Amniotic stem cell (primary cell): ENCODE measurements at places on chromosomes 13 and 19.

DNA sequence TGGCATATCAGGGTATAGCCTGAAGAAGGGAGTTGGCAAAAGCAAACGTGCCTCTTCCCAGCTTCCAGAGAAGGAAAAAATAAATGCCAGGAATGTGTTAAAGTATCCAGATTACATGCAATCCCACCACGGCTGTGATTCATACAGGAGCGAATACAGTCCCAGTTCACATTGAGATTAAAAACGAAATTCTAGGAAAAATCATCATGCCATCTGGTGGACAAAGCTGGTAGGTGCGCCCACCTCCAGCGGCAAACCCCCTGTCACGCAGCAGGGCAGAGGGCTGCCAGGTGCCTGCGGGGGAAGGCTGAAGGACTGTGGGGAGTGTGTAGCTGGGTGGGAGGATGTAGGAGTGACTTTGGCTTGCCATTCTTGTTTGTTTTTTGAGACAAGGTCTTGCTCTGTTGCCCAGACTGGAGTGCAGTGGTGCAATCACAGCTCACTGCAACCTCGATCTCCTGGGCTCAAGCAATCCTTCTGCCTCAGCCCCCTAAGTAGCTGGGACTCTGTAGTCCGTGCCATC, 6.4 kb upstream of the DMWD start:
- DNase-seq: peak; percentile 70

- no peak for DNase-seq
Observed at GRCh38 chr13:30963791-30964190, 31.3 kb downstream of the TEX26 start.

DNA sequence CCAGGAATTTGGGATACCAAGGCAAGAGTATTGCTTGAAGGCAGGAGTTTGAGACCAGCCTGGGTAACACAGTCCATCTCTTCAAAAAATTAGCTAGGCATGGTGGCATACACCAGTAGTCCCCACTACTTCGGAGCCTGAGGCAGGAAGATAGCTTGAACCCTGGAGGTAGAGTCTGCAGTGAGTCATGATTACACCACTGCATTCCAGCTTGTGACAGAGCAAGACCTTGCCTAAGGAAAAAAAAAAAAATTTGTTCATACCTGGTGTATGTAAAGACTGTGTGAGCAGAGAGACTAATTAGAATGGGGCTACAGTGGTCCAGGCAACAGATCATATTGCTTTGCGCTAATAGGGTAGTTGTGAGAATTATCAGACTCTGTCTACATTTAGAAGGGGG, 778.3 kb upstream of the PCDH20 start:
- no peak for DNase-seq

GRCh38 chr13:31022928-31023530, 90.6 kb downstream of the TEX26 start:
- no peak for DNase-seq

DNA sequence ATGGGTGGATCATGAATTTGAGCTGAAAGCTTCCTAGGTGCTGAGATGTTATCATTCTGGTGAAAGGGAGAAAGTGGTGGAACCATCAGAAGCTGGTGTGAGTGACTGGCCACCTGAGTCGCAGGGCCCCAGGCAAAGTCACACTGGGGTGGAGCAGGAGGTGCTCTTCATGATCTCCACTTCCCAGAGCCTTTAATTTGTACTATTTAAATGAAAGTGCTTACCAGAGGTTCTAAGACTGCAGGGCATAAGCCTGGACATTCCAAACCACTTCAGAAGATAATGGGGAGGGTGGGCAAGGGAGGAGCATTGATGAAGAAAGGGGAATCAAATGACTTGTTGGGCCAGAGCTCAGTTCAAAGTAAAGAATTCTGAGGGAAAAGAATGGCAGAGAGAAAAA, 156.1 kb downstream of the RGCC start:
- no peak for DNase-seq

DNA sequence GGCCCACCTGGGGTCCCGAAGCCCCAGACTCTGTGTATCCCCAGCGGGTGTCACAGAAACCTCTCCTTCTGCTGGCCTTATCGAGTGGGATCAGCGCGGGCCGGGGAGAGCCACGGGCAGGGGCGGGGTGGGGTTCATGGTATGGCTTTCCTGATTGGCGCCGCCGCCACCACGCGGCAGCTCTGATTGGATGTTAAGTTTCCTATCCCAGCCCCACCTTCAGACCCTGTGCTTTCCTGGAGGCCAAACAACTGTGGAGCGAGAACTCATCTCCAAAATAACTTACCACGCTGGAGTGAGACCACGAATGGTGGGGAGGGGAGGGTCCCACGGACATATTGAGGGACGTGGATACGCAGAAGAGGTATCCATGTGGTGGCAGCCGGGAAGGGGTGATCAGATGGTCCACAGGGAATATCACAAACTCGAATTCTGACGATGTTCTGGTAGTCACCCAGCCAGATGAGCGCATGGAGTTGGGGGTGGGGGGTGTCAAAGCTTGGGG, 1.0 kb upstream of the ICAM5 start:
- no peak for DNase-seq

- DNase-seq: no peak
Observed at GRCh38 chr13:21149568-21149967, 26.8 kb downstream of the SKA3 start.

DNA sequence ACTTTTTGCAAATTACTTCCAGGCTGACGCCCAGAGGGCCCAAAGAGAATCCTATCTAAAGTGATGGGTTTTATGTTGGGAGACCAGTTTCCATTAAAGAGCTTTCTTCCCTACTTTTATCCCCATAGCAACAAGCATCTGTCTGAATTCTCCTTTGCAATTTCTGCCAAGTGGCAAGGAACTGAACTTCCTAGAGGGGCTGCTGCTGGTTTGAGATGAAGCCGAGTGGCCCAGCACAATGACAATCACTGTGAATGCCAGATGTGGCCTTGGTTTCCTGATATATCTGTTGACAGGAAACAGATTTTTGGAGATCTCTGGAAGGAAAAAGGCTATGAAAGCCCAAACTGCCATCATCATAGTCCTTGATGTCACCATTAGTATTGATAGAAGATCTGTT, 198.6 kb downstream of the OXGR1 start:
- DNase-seq: no peak

- DNase-seq: no peak
Observed at GRCh38 chr19:42402376-42403116, 12.4 kb upstream of the CNFN start.

GRCh38 chr13:110410936-110411687, 104.0 kb downstream of the COL4A2 start:
- DNase-seq: no peak

DNA sequence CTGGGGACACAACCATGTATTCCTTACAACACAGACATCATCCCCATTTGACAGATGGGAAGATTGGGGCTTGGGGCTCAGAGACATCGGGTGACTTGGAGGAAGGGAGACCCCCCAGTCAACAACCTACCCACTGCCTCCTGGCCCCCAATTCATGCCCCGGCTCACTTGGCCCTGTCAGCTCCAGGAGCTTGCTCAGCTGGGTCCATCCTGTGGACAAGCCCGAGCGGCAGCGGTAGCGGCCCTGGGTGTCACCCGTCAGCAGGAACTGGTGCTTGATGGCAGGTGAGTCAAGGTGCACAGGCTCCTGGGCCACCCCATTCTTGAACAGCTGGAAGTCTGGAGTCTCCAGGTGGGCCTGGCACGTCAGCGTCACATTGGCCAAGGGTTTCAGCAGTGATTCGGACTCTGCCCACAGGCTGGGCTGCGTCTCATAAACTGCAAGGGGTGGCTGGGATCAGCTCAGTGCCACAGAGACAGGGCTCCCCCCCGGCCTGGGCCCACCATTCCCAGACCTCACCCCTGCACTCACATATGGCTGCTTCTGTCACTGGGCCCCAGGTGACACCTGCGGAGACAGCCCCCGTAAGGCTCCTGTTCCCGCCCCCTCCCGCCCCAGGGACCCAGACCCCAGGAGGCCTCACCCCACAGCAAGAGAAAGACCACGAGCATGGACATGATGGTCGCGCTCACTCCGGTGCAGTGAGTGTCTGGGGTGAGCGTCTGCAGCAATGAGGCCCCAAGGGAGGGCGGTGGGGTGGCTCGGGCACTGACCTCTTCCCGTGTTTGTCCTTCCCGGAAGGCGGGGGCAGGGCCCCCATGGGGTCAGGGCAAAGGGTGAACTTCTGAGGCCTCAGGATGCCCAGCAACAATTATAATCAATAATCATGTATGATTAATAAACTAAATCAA, at the start of gene A1BG:
Gene A1BG, minus strand, starts transcription at position 733 of the 912 bp plus-strand sequence. Its CDS starts 55 bp downstream, at position 678.
- no peak for DNase-seq

DNA sequence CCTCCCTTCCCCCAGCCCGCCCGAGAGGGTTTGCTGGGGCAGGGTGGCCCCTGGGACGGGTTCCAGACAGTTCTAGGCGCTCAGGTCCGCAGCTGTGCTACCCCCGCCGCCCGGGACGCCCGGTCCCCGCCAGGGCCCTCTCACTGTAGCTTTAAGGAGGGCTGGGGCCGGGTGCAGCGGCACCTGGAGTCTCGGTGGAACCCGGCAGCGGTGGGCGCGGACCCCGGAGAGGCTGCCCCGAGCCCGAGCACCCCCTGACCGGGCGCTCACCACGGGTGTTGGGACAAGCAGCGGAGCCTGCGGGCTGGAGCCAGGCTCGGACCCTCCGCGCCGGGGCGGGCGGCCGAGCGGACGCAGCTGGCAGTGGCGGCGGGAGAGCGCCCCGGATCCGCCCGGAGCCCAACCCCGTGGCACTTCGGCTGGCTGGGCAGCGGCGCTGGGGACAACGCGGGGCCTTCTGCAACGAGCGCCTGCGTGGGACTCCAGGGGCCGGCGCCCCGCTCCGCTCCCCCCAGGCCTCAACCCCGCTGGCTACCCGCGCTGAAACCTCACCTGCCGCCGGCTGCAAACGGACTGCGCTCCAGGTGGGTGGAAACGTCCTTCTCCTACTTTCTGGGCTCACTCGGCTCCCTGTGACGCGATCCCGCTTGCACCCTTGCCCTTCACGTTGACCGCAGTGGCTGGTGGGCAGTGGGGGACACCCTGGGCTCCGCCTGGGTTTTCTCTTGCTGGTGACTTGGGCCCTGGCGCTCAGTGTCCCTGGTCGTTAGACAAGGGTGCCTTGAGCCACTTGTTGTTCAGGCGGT, 81.1 kb downstream of the ZNF429 start:
- no peak for DNase-seq

GRCh38 chr13:80618781-80619180, 277.9 kb upstream of the SPRY2 start:
- DNase-seq: no peak

DNA sequence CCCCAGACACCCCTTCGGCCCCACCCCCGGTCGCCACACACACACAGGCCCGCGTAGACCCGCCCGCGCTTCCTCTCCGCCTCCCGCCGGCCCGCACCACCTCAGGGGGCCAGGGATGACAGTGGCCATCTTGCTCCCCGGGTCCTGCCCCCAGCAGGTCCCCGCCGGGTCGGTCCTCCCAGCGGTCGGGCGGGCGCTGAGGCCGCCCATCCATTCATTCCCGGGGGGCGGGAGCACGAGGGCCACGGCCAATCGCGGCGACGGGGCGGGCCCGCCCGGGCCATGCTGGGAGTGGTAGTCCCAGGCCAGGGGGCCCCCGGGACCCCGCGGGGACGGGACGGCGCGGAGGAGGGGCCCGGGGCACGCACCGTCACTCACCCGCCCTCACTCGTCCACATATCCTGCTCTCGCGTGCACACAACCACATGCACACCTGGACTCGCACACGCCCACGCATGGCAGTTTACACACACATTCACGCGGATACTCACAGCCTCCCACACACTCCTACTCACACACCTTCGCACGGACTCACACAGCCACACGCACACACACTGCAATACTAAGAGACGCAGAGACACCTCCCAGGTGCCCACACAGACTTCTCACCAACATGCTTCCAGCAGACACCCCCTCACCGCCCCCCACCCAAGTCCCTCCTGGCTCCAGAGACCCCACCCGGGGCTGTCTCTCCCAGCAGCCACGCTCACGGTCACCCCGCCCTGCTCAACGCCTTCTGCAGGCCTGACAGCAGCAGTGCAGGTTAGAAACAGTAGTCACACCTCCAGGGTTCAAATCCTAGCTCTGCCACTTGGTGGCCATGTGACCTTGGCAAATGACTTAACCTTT, at the start of gene DPF1:
Gene DPF1, minus strand, starts transcription at position 209 of the 849 bp plus-strand sequence. Its CDS starts 80 bp downstream, at position 129.
- peak; percentile 26 for DNase-seq
